ENCODE measurements at places on chromosomes 5 and 9.

GRCh38 chr5:3121813-3122212 lies 370.3 kb upstream of the IRX2 start:
- no peak for DNase-seq

- no peak for DNase-seq
Observed at GRCh38 chr9:130156672-130157071, 15.5 kb upstream of the NCS1 start.

GRCh38 chr9:138097501-138097991 lies 220.0 kb downstream of the CACNA1B start:
- DNase-seq: no peak

DNA sequence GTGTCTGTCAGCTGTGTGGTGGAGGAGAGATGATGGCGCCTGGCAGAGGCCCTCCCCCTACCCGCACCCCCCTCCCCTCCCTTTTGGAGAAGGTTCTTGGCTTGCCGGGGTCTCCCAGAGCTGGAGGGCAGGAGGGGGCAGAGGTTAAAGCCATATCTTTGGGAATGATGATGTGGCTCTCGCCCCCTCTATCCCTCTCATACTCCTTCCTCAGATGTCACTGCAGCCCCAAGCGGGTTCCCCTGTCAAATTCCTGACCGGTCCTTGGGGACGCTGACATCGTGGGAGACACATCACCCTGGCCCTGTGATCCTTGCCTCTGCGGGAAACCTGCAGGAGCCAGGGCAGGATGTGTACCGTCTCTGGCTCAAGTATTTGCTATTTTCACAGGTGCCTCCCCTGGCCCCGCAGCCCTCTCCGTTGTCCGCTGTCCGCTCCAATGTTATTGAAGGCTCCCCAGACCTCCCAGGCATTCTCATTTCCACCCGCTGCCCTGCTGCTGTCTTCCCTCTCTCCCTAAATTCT lies 109.5 kb downstream of the FOXD1 start:
- no peak for DNase-seq

DNA sequence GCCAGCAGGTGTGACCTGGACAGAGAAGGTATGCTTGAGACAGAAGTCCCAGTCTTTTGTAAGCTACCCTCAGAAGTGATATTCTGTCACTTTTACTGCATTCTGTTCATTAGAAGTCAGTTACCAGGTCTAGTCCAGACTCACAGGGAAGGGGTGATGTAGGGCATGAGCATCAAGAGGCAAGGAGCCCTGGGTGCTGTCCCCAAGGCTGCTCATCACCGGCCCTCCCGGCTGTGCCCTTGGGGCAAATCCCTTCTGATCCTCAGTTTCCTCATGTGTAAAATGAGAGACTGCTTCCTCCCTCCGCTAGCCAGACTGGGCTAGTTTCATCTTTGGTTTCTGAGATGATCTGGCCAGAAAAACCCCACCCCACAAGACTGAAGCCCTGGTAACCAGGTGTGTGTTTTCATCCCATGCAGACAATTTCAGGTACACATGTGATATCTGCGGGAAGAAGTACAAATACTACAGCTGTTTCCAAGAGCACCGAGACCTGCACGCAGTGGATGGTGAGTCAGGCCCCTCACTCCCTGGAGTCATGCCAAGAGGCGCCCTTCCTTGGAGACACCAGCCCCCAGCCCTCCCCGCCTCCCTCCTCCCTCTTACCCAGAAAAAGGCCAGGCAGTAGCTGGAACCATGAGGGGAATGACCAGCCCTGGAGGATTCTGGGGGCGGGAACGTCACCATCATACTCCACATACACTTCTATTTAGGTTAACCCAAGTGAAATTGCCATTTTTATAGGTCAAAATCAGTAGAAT lies 71.0 kb downstream of the AMBP start:
- DNase-seq: no peak

- DNase-seq: no peak
Observed at GRCh38 chr9:75431375-75431774, 343.1 kb downstream of the OSTF1 start.

DNA sequence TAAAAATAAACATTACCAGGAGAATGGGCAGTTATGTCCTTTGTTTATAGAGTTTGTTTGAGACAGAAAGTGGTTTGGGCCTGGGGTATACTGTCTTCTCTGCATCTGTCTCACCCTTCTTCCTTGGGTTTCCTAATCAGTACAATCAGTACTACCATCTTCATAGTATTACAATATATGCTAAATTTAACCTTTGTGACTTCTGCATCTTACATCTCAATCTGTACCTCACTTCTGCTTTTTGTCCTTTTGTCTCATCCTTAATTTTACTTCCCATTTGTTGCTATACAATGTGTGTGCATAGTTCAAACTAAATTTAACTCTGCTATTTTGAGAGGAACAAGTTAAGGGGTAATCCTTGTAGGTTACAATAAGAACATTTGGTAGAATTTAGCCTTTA lies 19.6 kb downstream of the FBXO38 start:
- DNase-seq: peak; percentile 72

DNA sequence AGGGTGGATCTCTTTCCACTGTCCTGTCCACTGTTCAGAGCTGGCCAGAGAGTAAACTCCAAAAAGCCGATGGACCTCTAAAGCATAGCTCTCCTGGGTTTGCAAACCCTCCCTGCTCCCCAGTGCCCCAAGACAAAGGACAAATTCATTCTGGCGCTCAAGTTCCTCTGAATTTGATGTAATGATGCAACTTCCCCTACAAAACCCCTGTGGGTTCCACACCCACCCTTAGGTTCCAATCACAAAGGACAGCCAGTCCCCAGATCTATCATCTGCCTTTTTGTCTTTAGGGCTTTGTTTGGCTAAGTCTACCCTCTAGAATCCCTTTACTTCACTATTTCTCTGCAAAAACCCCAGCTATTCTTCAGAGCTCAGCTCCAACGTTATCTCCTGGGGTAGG lies 57.4 kb upstream of the SLC25A51 start:
- peak; percentile 29 for DNase-seq

- DNase-seq: no peak
Observed at GRCh38 chr9:89923961-89924504, 319.2 kb downstream of the GADD45G start.

DNA sequence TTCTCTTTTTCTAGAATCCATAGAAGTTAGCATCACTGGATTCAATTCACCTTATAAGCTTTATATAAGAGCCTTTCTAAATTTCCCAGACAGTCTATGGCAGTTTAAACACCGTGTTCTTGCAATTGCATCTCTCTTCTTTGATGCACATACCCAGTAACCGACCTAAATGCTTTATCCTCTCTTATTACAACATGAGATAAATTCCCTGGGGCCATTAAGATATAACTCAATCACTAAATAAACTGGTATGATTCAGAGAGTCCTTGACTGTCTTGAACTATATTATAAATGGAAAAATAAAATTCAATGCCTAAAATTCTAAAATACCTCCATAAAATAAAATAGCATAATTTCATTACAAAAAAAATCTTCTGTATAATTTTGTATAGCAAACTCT lies 98.1 kb downstream of the DIRAS2 start:
- DNase-seq: no peak

GRCh38 chr9:68951879-68952659 lies 61.8 kb downstream of the PRKACG start:
- DNase-seq: no peak

DNA sequence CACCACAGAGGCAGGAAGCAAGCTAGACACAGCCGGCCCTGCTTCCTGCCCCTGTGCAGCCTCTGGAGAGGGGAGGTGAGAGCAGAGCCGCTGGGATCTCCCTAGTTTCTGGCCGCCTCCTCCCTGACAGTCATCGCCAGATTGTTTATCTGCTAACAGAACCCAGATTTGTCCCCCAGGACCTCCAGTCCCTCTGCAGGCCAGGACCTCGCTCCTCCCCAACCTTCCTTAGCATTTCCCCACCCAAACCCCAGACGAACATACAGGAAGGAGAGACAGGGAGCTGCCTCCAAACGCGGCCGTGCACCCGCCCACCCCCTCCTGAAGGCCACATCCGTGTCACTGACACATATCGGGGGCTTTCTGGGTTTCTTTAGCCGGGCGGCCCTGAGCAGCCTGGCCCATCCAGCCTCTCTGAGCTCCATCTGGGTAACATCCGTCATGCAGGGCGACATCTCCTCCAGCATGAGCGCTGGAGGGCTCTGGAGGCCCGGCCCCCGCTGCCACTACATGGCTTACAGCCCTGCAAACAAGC lies 47.5 kb downstream of the DBH start:
- DNase-seq: no peak

DNA sequence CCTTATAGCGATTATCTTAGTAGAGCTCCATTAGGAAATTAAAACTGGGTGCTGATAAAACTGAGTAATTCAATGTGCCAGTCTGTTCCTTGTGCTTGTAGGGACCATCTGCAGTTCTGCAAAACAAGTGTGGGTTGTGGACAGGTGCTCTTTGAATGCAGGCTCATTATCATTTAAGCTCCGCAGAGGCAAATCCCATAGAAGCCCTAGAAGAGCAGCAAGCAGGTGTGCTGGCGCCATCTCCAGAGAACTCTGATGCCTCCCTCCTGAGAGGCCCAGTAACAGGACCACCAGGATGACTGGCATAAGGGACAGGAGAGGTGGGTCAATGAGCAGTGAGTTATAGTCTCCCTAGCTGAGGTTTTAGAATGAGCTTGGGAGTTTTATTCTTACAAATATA lies 1342.4 kb upstream of the DMAC1 start:
- no peak for DNase-seq

DNA sequence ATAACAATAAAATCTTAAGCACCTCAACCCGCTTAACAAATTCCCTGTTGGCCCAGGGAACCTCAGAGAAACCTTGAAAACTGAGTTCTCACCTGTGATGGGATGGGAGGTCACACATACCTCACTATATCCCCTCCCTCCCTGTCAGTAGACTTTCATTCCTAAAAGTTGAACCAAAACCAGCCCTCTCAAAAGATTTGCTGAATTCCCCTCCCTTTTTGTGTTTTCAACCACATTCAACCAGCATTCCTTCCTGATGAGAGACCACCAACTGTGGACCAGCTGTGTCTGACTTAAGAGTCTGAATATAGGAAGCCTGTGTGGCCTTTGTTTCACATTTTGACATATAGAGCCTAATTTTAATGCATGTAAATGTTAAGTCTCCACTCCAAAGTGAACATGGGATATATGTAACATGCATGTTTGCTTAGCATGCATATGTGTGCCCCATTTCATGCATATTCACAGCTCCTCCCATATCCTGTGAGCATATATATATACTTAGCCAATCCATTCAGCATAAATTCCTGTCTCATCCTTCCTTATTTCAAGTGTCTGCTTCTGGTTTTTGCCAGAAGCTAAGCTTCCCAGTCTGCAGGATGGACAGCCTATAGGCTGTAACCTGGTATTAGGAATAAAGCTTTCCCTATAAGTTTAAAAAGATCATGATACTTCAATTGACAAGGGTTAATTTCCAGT lies 604.6 kb downstream of the PTPRD start:
- no peak for DNase-seq

DNA sequence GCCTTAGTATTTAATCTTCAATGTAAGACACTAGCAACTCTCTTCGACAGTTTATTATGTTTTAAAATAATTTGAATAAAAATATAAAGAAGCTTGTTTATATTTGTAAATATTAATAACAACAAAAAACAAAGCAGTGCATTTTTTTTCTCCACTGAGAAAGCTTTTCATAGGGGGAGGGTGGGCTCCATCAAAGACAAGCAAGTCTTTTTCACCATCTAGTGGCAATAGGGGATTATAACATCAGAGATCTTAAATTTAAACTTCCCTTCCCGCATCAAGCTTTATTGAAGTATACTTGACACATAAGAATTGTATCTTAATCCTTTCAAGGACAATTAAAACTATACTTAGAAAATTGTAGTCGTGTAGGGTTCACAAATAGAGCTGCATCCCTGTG lies 9.3 kb upstream of the OR13F1 start:
- DNase-seq: no peak

- DNase-seq: no peak
Observed at GRCh38 chr9:981491-981898, 5.0 kb downstream of the DMRT3 start.

DNA sequence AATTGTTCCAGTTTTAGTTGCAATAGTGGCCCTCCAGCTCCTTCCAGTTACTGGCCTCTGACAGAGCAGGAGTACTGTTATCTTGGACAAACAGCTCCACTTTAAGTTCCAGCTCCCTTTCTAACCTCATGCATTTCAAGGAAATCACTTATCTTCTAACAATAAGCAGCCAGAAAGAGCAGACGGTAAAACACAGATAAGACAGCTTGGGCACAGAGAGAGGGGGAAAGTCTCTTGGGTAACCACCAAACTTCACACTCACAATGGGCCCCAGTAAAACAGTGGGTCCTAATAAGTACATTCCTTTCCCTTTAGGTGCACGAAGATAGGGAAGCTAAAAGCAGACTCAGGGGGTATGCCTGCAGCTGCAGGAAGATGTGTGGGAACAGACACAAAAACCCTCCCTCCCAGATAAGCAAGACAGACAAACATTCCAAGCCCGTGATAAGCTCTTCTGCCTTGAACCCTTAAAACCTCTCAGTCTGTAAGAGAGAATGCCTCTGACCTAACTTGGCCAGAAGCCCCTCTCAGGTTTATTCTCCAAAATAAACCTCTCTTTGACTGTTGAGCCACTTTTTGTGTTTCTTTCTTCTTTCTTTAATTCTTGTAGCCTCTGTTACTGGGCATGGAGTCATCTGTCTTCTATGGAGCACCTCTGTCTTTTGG lies 30.8 kb downstream of the OR1J1 start:
- no peak for DNase-seq

- DNase-seq: no peak
Observed at GRCh38 chr5:54693936-54694657, 176.5 kb downstream of the SNX18 start.

- DNase-seq: no peak
Observed at GRCh38 chr5:78592735-78593386, 55.7 kb downstream of the LHFPL2 start.

GRCh38 chr9:30280229-30280900 lies 2104.1 kb upstream of the ACO1 start:
- DNase-seq: no peak

DNA sequence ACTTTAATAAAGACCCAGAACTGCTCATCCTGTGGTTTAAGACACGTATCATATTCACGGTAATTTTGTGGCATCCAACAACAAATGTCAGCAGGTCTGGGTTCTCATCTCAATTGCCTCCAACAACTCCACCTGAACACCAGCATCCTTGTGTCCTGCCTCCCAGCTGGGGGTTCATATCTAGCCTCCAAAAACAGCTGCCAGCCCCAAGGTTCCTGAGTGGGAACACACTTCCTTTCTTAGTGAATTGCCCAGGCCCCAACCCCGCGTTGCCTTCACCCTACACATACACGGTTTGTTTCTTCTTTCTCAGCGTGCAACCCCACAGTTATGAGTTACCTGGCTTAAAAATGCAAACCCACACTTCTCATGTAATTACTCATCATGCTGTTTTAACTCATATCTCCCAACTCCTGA lies 77.9 kb downstream of the SEMA4D start:
- no peak for DNase-seq

- no peak for DNase-seq
Observed at GRCh38 chr5:66291771-66292170, 147.7 kb downstream of the SREK1 start.

GRCh38 chr5:124238350-124238749 lies 508.1 kb downstream of the ZNF608 start:
- no peak for DNase-seq

- no peak for DNase-seq
Observed at GRCh38 chr9:134287591-134288491, 38.4 kb upstream of the RXRA start.
